ENCODE measurements at places on chromosomes 16 and 17.

DNA sequence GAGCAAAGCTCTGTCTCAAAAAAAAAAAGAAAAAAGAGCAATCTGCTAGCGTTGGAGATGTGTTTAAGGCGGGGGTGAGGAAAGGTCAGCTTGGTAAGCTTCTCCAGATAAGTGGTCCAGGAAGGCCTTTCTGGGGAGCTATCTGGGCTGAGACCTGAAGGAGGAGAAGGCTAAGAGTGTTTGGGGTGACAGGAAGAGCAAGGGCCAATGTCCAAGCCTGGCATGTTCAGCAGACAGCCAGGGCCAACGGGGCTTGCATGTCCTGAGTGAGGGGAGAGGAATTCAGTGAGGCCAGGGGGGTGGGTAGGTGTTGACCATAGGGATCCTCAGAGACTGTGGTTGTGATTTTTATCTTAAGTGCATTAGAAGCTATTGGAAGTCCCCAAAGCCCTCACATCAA lies 15.4 kb downstream of the STAT5A start:
- DNase-seq = no peak

- DNase-seq = no peak
Measured at GRCh38 chr17:30398328-30399041, 19.8 kb downstream of the CPD start.

- DNase-seq = no peak
Measured at GRCh38 chr16:81280393-81280792, 34.4 kb upstream of the GAN start.

DNA sequence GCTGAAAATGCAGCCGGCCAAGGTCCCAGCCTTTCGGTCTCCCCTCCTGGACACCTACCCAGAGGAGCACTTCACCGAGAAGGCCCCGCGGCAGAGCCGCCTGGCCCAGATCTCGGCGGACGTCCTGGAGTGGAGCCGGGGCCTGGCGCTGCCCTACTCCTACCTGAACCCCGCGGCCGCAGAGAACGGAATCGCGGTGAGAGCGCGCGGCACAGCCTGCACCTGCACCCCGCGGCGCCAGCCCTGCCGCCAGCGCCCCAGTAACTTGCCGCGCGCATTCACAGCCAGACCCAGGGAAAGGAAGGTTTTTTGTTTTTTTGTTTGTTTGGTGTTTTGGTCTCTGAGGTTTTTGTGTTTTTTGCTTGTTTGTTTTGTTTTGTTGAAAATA lies 15.2 kb downstream of the ALOX12B start:
- no peak for DNase-seq

GRCh38 chr16:66041907-66042306 lies 324.6 kb upstream of the CDH5 start:
- no peak for DNase-seq

GRCh38 chr16:31072540-31073141 lies 1.4 kb downstream of the ZNF668 start:
- DNase-seq = no peak

DNA sequence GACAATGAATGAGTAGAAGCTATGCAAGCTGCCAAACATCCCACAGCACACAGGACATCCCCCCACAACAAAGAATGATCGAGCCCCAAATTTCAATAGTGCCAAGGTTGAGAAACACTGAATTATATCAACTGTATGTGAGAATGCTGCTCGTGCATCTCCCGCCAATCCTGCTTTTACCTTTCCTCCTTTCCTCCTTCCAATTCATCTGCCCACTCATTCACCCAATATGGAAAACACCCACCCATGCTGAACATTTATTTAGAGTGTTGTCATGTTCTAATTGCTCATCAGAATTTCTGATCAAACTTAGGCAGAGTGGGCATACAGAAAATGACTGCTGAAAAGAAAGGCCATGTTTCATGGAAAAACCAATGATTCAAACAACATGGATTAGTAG lies 183.0 kb downstream of the TMEM114 start:
- no peak for DNase-seq

DNA sequence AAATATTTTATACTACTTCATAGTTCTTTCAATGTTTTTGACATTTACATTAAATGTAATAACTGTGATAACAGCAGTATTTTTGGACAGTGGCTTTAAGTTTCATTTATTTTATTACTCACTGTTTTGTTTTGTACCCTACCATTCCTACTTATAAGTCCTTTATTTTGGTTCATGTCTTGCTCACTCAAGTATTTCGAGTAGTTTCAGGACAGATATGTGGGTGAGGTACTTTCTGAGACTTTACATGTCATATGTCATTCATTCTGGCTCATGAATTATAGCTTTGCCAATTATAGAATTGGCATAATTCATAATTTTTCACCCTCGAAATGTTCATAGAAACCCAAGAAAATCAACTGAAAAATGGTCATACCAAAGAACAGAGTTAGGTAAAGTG lies 44.4 kb downstream of the PIK3R5 start:
- no peak for DNase-seq

GRCh38 chr16:78235168-78235800 lies 135.8 kb downstream of the WWOX start:
- no peak for DNase-seq

DNA sequence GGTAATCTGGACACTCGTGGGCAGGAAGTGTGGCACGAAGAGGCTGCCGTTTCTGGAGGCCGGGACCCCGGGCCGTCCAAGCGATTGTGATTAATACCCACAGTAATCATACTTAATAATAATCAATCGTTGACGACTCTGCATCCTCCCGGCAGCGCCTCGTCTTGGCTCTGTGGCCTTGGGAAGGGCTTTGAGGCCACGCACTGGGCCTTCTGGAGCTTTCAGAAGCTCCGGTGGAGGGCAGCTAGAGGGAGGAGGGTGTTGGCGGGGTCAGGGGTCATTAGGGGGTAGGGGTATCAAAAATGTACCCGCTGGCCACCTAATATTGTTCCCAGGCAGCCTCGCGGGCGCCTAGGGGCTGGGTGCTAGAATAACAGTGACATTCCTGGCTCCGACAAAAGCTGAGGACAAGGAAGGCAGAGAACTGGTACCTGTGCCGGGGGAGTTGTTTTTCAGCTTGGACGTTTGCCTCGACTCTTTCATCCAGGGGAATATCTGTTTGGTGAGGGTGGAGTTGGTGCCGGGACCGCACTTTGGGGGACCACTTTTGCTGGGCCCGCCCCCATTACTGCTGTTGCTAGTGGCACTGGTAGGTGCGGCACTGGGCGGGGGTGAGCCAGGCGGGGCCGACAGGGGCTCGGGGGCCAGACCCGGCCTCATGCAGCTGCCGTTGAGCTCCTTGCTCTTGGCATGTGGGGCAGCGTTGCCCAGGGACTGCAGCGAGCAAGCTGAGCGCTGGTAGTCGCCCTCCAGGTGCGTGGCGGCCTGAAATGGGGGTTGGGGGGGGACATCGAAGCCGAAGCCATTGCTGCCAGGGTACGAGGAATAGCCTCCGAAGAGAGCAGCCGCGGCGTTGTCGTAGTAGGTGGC lies 6.9 kb upstream of the HOXB2 start:
- no peak for DNase-seq

GRCh38 chr17:73696251-73696650 lies 52.0 kb upstream of the SDK2 start:
- no peak for DNase-seq

GRCh38 chr17:1294157-1294717 lies 14.8 kb downstream of the TRARG1 start:
- DNase-seq = no peak

DNA sequence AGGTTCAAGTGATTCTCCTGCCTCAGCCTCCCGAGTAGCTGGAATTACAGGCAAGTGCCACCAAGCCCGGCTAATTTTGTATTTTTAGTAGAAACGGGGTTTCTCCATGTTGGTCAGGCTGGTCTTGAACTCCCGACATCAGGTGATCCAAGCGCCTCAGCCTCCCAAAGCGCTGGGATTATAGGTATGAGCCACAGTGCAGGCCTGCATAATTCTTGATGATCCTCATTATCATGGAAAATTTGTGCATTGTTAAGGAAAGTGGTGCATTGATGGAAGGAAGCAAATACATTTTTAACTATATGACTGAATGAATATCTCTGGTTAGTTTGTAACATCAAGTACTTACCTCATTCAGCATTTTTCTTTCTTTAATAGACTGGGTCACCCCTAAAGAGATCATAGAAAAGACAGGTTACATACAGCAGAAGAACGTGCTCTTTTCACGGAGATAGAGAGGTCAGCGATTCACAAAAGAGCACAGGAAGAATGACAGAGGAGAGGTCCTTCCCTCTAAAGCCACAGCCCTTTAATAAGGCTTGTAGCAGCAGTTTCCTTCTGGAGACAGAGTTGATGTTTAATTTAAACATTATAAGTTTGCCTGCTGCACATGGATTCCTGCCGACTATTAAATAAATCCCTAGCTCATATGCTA lies 38.1 kb downstream of the RND2 start:
- DNase-seq = no peak

DNA sequence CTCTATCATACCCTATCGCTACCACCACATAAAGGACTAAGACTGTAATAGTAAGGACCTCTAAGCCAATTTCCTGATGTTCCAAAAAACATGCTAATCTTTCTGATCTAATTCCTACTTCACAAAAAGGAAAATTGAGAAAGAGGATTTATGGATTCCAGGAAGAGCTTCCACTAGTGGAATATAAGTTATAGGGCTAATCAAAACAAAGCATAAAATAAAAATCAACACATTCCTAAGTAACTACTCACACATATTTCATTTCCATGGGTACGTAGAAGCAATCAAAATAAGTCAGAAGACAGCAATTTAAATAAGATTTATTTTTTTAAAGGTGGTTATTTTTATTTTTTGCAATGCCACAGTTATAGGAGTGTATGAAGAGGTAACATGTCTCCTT lies 12.4 kb downstream of the CCDC43 start:
- no peak for DNase-seq

GRCh38 chr16:66898207-66898606 lies 17.9 kb downstream of the PDP2 start:
- no peak for DNase-seq

- no peak for DNase-seq
Measured at GRCh38 chr17:31522284-31522931, 130.9 kb downstream of the RAB11FIP4 start.

DNA sequence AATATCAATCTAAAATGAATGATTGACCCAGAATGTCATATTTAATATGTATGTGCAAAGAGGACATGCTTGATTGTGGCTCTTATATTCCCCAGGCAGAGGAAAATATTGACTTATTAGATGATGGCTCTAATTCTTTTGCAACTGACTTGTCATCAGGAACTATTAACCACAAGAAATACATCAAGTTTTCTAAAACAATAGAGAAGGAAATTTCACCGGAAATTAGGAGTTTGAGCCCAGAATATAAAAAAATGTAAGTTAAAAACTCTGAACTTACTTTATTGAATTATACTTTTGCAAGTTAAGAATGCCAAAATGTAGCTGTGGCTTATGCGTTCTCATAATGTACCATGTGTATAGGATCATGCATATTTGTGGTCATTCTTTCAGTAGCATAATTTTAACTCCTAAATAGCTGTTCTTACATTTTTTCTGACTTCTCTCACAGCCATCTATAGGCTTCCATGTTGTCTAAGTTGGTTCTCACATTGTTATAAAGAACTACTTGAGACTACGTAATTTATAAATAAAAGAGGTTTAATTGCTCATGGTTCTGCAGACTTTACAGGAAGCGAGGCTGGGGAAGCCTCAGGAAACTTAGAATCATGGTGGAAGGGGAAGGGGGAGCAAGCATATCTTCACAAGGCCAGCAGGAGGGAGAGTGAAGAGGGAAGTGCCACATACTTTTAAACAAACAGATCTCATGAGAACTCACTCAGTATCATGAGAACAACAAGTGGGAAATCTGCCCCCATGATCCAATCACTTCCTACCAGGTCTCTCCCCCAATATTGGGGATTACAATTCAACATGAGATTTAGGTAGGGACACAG lies 11.6 kb downstream of the EFCAB13 start:
- DNase-seq = no peak

DNA sequence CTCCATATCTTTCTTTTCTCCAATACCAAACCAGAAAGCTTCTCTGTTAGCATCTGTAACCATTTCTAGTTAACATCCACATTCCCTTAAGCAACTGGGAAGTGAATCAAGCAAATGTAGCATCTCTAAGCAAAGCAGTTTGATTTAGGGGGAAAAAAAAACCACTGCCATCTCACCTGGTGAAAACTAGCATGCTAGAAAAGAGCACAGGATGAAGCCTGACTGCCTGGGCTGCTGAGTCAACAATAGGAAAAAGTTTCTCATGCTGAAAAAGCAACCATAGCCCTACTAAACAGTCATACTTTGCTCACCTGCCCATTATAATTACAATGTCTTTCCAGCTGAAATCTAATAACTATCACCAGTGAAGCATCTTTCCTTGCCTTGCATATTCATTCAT lies 139.3 kb downstream of the ANKFN1 start:
- DNase-seq = no peak

- no peak for DNase-seq
Measured at GRCh38 chr17:15440347-15440746, 27.1 kb downstream of the CDRT4 start.

DNA sequence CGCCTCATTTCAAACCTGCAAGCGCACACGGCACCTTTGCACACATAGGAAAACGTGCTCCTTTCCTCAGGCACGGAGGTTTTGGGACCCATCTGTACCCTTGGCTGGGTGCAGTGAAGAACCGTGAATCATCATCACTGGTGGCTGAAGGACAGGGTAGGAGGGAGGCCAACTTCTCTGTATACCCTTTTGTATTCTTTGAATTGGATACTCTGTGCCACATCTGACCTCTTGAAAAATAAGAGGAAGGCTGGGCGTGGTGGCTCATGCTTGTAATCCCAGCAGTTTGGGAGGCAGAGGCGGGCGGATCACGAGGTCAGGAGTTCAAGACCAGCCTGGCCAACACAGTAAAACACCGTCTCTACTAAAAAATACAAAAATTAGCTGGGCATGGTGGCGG lies 11.7 kb downstream of the GPRC5B start:
- DNase-seq = no peak

- DNase-seq = no peak
Measured at GRCh38 chr17:39485555-39485954, 24.3 kb downstream of the CDK12 start.

- no peak for DNase-seq
Measured at GRCh38 chr16:82630219-82630618, 3.5 kb downstream of the CDH13 start.

DNA sequence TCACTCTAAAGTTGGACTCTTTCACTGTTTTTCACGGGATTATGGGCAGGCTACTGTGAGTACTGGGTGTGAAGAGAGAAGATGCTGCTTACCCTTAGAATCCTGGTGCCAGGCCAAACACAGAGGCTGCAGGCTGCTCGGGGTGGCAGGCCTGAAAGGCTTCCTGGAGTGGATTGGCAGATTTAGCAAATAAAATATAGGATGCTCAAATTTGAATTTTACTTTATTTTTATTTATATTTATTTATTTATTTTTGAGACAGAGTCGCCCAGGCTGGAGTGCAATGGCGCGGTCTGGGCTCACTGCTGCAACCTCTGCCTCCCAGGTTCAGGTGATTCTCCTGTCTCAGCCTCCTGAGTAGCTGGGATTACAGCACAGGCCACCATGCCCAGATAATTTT lies 14.9 kb upstream of the STAC2 start:
- no peak for DNase-seq

DNA sequence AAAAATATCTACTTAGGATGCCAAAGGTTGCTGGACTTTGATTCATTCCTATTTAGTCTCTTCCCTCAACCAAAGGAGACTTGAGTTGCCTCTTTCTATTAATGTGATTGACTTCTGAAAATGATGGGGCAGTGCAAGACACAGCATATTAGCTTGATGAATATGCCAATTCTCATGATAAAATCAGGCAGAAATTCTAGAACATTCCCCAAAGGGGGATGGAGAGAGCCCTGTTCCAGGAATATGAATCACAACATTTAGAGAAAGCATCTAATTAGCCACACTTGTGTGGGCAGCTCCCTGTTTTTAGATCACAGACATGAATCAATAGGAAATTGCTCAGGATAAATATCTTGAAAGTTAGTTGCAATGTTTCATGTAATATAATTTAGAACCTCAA lies 584.0 kb upstream of the CDH8 start:
- DNase-seq = no peak
